Pancreas (tissue), 10 donors: ENCODE measurements at places on chromosomes 13 and 19. TPM values are rescaled to one million over a fixed set of nuclear protein-coding genes. Genes with fewer than 3 reads are reported as not detected.

The FUT1 gene
- 12.7 TPM for polyA plus RNA-seq

The GRK1 gene
- 0.04 TPM for polyA plus RNA-seq

The ZNF625 gene
- 1.4 TPM for polyA plus RNA-seq

The LILRA1 gene
- polyA plus RNA-seq, result 0.23 TPM

The SIGLEC5 gene
- 0.05 TPM for polyA plus RNA-seq

The PLPP2 gene
- 67.3 TPM for polyA plus RNA-seq

The ZNF615 gene
- 2.4 TPM for polyA plus RNA-seq

The C19orf67 gene
- polyA plus RNA-seq, result not detected

The CEACAM4 gene
- polyA plus RNA-seq, result 0.30 TPM

The CYP2A7 gene
- not detected for polyA plus RNA-seq

The MAG gene
- polyA plus RNA-seq, result not detected

The PLK5 gene
- polyA plus RNA-seq, result 0.11 TPM

The SSC5D gene
- 2.1 TPM for polyA plus RNA-seq

The NANOS3 gene
- polyA plus RNA-seq, result 3.1 TPM

The SIN3B gene
- polyA plus RNA-seq, result 43.3 TPM

The SH2D3A gene
- polyA plus RNA-seq, result 31.9 TPM

The PRR20E gene
- polyA plus RNA-seq, result not detected

The CRLF1 gene
- 9.6 TPM for polyA plus RNA-seq

The PEG3 gene
- polyA plus RNA-seq, result 2.8 TPM

The KIR3DL1 gene
- polyA plus RNA-seq, result not detected

The NALCN gene
- 2.4 TPM for polyA plus RNA-seq

The ZNF709 gene
- polyA plus RNA-seq, result 0.87 TPM

The ZNF256 gene
- polyA plus RNA-seq, result 0.95 TPM

The CGB7 gene
- 0.38 TPM for polyA plus RNA-seq

The TYROBP gene
- 17.4 TPM for polyA plus RNA-seq

The CYP2S1 gene
- polyA plus RNA-seq, result 0.30 TPM

The SHANK1 gene
- polyA plus RNA-seq, result 0.19 TPM

The LENG9 gene
- 4.2 TPM for polyA plus RNA-seq

The OR7C1 gene
- polyA plus RNA-seq, result not detected

The LAIR1 gene
- 1.7 TPM for polyA plus RNA-seq

The C19orf38 gene
- 0.31 TPM for polyA plus RNA-seq

The FGF22 gene
- 0.45 TPM for polyA plus RNA-seq

The OBI1 gene
- 2.9 TPM for polyA plus RNA-seq

The KCNRG gene
- 0.30 TPM for polyA plus RNA-seq

The IGFL1 gene
- polyA plus RNA-seq, result not detected

The TMEM38A gene
- polyA plus RNA-seq, result 1.4 TPM

The PROSER3 gene
- 7.8 TPM for polyA plus RNA-seq

The PSPC1 gene
- polyA plus RNA-seq, result 17.4 TPM

The RGS9BP gene
- not detected for polyA plus RNA-seq

The C13orf46 gene
- polyA plus RNA-seq, result 12.0 TPM

The CYP2A6 gene
- not detected for polyA plus RNA-seq

The INSL3 gene
- not detected for polyA plus RNA-seq

The PRSS57 gene
- not detected for polyA plus RNA-seq

The ZNF442 gene
- polyA plus RNA-seq, result 0.82 TPM

The KLK5 gene
- not detected for polyA plus RNA-seq

The SHD gene
- not detected for polyA plus RNA-seq

The ZNF808 gene
- polyA plus RNA-seq, result 3.6 TPM
